ENCODE measurements at places on chromosomes 12 and 14.

GRCh38 chr14:89252887-89253532, 164.0 kb downstream of the FOXN3 start:
- no peaks in the 10 kb centered on the region for H3K27me3 ChIP-seq
- H3K36me3 ChIP-seq, result peaks cover 33% of the 10 kb centered on the region

DNA sequence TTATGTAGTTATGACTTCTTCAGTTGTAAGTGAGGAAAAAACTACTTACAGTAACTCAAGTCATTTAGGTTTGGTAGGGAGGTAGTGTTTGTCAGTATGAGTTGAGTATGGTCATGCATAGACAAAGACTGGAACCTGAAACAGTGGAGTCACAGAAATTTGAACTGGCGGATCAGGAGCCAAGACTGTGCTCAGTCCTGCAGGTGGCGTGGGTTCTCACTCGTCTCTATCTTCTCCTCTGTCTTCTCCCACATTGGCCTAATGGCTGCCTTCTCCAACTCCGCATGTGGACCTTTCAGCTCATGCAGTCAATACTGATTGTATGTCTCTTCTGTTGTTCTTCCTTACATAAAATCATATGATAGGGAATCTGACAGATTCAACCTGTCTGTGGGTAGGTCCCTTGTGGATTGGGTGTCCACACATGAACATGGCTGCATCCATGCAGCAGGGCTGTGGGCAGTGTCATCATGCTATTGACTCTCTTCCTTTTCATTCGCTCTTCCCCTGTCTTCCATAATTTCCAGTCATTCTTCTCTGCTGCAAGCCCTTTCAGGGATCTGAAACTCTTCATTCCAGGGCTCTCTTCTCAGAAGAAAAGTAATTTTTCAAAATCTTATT, 78.8 kb upstream of the NEDD1 start:
- H3K4me3 ChIP-seq, result no peak overlapping the region
- no peaks in the 10 kb centered on the region for H3K36me3 ChIP-seq
- H3K4me1 ChIP-seq, result no peaks in the 10 kb centered on the region
- no peak for DNase-seq
- H3K27ac ChIP-seq, result no peak overlapping the region

- no peak overlapping the region for H3K27ac ChIP-seq
- H3K4me3 ChIP-seq, result no peak overlapping the region
- no peak for DNase-seq
- H3K36me3 ChIP-seq, result peaks cover 1% of the 10 kb centered on the region
- no peaks in the 10 kb centered on the region for H3K27me3 ChIP-seq
These were observed 48.7 kb upstream of the MAX start for GRCh38 chr14:65150898-65151608.

DNA sequence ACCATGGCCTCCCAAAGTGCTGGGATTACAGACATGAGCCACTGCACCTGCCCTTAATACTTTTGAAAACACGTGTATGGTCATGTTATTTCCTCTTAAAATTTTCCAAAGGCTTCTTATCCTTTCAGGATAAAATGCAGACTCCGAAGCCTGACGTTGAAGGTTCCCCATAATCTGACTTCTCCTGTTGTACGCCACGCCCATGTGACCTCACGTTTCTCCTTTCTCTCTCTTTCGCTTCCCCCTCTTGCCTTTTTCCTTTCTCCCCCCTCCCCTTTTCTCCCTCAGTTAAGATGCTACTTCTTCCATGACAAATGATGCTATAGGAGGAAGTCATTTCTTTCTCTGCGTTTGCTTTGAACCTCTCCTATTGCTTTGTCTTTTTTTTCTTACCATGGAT, 266.0 kb downstream of the FBXL14 start:
- peaks cover 22% of the 10 kb centered on the region for H3K36me3 ChIP-seq
- H3K4me1 ChIP-seq, result peaks cover 6% of the 10 kb centered on the region
- no peaks in the 10 kb centered on the region for H3K27me3 ChIP-seq
- H3K4me3 ChIP-seq, result no peak overlapping the region
- DNase-seq, result no peak

DNA sequence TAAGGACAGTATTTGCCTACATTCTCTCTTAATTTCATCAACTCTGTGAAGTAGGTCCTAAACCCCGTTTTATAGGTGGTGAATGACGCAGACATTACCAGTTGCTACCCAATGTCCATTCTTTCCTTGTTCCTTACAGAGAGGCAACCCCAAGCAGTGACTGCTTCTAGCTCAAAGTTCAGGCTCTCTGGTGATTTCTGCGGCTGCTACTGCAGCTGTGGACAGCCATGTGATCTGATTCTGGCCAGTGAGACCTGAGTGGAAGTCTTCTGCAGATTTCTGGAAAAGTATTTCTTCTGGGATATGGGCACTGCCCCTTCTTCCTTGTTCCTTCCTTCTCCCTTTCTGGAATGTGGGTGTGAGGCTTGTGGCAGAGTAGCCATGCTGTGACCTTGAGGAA, 82.9 kb downstream of the ARF6 start:
- no peak for DNase-seq
- H3K27me3 ChIP-seq, result no peaks in the 10 kb centered on the region
- H3K36me3 ChIP-seq, result peaks cover 4% of the 10 kb centered on the region

DNA sequence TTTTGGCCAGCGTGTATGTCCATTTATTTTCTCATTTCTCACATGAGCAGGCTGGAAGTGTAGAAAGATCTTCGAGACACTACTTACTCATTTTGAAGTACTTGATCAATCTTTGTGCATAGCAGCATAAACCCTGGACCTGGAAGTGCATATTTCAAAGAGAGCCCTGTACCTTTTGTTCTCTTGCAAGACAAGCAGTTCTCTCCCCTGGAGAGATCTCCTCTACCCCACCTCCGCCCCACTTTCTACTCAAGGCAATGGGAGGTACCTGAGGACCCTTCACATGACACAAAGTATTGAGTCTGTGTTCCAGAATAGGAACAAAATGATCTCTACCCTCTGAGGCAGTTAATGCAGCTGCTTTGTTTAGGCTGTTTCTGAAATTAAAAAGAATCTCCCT, 27.4 kb upstream of the RASSF3 start:
- H3K4me1 ChIP-seq, result peaks cover 8% of the 10 kb centered on the region
- no peak for DNase-seq
- no peak overlapping the region for H3K4me3 ChIP-seq
- no peak overlapping the region for H3K27ac ChIP-seq

- peak overlapping the region; percentile 85 for H3K27ac ChIP-seq
- peaks cover 37% of the 10 kb centered on the region for H3K4me1 ChIP-seq
- H3K27me3 ChIP-seq, result no peaks in the 10 kb centered on the region
- no peak for DNase-seq
These were observed 7.0 kb downstream of the PITPNM2 start for GRCh38 chr12:123143736-123144461.

GRCh38 chr14:71591929-71592328, 340.3 kb upstream of the RGS6 start:
- no peak for DNase-seq
- peaks cover 23% of the 10 kb centered on the region for H3K36me3 ChIP-seq
- H3K4me1 ChIP-seq, result peaks cover 8% of the 10 kb centered on the region
- no peak overlapping the region for H3K4me3 ChIP-seq

GRCh38 chr14:88005050-88005481, at the start of gene GPR65:
TSS of gene GPR65 (plus strand) at chr14:88005135. CDS start at chr14:88010848, 5,713 bp downstream.
- peak within 1 kb of the TSS; percentile 96 for H3K4me3 ChIP-seq
- no peaks in the 10 kb centered on the region for H3K27me3 ChIP-seq
- DNase-seq, result peak; percentile 59
- peak within 1 kb of the TSS; percentile 99 for H3K27ac ChIP-seq
- H3K4me1 ChIP-seq, result peaks cover 41% of the 10 kb centered on the region

DNA sequence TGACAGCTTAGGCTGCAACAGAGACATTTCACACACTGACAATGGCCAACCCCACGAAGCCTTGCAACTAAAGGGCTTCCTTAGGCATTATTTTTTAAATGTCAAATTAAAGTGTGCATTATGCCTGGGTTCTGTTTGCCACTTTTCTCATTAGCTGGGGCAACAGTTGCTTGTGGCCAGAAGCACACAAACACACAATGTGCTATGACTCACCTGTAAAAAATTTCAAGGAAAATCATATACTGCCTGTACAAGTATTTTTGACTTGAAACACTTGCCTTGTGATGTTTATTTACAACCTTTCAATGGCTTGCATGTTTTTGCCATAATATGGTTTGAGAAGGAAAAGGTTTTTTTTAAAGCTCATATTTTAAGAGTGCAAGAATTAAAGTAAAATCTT, 1.9 kb downstream of the NTN4 start:
- peaks cover 20% of the 10 kb centered on the region for H3K27me3 ChIP-seq
- no peak overlapping the region for H3K27ac ChIP-seq
- no peaks in the 10 kb centered on the region for H3K36me3 ChIP-seq
- H3K4me3 ChIP-seq, result no peak overlapping the region
- DNase-seq, result no peak
- peaks cover 13% of the 10 kb centered on the region for H3K4me1 ChIP-seq
